ENCODE measurements at places on chromosomes 12 and 14.

GRCh38 chr14:32571995-32572866 is 243.1 kb downstream of the AKAP6 start:
- no peak for DNase-seq

- DNase-seq: no peak
Observed at GRCh38 chr14:101477648-101478047, 83.6 kb upstream of the DIO3 start.

GRCh38 chr12:113108308-113108707 is 27.3 kb downstream of the RASAL1 start:
- no peak for DNase-seq

GRCh38 chr12:95998611-95999286 is 2.6 kb upstream of the HAL start:
- DNase-seq: no peak

DNA sequence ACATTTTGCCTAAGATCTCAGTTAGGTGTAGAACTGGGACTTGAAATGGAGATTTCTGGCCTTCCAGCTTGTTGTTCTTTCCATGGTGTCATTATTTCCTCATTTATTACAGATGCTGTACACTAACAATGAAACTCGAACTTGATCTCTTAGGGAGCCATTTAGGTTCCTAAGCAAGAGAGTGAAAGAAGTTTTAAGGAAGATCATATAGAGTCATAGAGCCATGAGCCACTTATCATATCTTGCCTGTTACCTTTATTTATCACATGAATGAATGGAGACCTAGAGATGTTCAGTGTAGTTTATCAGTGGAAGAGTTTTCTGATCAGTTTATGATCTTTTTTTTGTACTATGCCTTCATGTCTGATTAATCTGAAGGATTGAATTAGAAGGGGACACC is 9.9 kb downstream of the HELB start:
- DNase-seq: no peak

GRCh38 chr12:14681190-14681589 is 15.2 kb downstream of the GUCY2C start:
- DNase-seq: no peak

DNA sequence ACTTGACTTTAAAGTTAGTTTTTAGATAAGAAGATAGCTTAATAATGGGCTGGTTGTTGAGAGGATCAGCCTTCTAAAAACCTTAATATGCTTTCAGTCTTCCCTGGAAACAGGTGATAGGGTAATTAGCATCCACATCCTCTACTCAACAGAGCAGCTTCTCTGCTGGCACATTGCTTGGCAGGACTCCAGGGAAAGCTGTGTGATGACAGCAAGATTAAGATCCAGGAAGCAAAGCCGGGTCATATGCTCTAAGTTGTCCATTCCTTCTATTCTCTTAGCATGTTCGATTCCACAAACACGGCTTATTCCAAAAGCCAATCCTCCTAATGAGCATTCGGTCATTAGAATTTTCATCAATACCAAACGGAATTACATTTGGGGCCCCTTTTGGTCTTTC is 87.0 kb downstream of the HMGA2 start:
- no peak for DNase-seq

GRCh38 chr14:40345334-40345733 is 913.1 kb upstream of the FBXO33 start:
- no peak for DNase-seq

- DNase-seq: no peak
Observed at GRCh38 chr14:49187799-49188198, 398.4 kb downstream of the RPS29 start.

DNA sequence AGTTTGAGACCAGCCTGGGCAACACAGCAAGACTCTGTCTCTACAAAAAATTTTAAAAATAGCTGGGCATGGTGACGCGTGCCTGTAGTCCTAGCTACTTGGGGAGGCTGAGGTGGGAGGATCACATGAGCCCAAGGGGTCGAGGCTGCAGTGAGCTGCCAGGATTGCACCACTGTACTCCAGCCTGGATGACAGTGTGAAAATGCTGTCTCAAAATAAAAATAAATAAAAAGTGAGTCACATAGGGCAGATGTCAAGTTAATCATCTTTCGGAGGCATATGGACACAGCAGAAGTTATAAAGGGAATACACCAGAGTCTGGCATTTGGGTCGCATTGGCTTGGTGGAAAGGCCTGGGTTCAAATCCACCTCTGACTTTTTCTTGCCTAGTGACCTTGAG is 92.7 kb downstream of the PHETA1 start:
- DNase-seq: no peak

- no peak for DNase-seq
Observed at GRCh38 chr12:104466709-104467345, 10.1 kb downstream of the CHST11 start.

GRCh38 chr14:93456356-93456755 is 25.6 kb downstream of the UNC79 start:
- DNase-seq: no peak

DNA sequence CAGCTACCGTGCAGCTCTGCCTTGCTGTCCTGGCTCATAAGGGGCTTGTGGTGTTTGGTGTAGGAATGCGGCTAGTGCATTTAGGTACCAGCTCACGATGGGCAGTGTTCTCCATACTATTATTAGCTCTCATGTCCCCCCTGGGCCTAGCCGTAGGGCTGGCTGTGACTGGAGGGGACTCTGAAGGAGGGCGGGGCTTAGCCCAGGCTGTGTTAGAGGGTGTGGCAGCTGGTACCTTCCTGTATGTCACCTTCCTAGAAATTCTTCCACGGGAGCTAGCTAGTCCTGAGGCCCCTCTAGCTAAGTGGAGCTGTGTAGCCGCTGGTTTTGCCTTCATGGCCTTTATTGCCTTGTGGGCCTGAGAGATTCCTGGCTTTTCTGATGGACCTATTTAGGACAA is 2.1 kb downstream of the SLC39A2 start:
- DNase-seq: no peak

GRCh38 chr14:38079268-38079667 is 128.4 kb upstream of the SSTR1 start:
- no peak for DNase-seq

- DNase-seq: no peak
Observed at GRCh38 chr12:132496710-132497109, 6.8 kb downstream of the FBRSL1 start.

DNA sequence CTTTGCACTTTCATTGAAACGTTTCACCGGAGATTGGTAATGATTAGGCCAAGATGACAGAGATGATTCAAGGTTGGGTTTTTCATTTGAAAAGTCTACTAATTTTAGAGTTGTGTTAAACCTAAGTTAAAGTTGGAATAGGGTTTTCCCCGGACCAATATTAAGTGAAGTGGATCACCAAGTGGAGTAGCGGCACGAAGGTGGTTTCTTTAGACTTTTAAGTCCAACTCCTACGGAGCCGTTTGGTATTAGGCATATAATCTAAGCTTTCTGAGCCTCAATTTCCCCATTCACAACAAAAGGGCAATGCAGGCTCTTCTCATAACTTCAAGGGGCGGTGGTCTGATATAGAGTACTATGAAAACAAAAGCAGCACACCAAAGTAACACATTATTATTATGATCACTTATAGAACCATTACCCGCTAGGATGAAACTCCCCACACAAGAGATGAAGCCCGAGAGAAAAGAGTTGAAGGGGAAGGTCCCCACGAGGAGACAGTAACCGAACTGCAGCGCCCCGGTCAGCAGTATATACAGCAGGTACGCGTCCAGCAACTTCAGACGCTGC is 413 bp downstream of the DAD1 start:
- DNase-seq: no peak

GRCh38 chr12:18250313-18250916 is 10.9 kb upstream of the PIK3C2G start:
- DNase-seq: no peak

DNA sequence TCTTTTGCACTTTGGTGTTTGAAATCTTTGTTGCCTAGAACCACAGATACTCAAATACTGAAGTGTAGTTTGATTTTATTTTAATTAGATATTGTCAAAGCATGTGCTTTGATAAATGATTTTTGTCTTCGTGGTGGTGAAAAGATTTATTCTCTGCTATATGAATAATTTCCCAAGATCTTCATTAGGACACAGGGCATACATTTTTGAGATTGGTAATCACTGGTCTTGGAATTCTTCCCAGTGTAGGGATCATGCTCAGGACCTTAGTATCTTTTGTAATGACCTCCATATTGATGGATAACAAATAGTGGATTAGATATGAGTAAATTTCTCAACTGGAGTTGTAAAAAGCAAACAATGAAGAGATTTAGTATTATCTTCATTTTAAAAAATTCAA is 28.2 kb downstream of the TBK1 start:
- no peak for DNase-seq

DNA sequence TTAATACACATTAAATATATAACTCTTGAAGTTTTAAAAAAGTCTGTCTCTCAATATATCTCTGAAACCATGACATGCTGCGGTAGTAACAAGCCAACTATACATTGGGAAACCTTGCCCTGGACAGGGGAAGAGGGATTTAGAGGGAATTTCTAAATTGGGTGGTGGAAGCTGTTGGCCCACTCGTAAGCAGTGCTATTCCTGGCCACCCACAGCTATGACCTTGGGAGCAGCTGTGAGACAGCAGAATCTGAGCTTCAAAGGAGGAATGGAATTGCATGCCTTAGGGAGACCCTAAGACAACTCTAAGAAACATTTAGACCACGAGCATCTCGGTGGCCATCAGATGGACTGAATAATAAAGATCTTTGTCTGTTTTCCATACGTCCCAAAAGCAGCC is 15.8 kb upstream of the GCH1 start:
- no peak for DNase-seq

GRCh38 chr12:50268482-50268881 is 14.8 kb downstream of the LIMA1 start:
- no peak for DNase-seq

Measured in stimulated activated CD8-positive, alpha-beta memory T cell treated with anti-CD3 and anti-CD28 coated beads, Interleukin-15, amount 100 ng/mL, for 24 hours (primary cell).